ENCODE measurements at places on chromosomes 6 and 20.

GRCh38 chr6:96101564-96101963 is 85.8 kb downstream of the FUT9 start:
- DNase-seq, result no peak

DNA sequence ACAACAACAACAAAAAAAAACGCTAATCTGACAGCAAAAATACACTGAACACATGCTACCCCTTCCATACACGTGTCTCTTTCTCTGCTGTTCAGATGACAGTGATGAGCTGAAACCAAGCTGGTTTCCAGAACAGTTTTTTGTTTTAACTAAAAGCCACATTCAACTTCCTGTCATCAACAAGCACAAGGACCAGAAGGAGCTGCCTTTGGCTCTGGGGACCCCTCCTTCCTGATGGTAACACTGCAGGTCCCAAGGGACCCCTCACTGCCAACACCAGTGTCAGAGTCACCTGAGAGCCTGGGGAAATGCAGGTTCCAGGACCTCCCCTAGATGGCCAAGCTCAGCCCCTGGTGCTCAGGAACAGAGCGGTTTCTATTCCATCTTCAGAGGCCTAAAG is 6.0 kb downstream of the CST7 start:
- DNase-seq, result no peak

GRCh38 chr20:41334443-41335421 is 5.9 kb upstream of the LPIN3 start:
- DNase-seq, result no peak

DNA sequence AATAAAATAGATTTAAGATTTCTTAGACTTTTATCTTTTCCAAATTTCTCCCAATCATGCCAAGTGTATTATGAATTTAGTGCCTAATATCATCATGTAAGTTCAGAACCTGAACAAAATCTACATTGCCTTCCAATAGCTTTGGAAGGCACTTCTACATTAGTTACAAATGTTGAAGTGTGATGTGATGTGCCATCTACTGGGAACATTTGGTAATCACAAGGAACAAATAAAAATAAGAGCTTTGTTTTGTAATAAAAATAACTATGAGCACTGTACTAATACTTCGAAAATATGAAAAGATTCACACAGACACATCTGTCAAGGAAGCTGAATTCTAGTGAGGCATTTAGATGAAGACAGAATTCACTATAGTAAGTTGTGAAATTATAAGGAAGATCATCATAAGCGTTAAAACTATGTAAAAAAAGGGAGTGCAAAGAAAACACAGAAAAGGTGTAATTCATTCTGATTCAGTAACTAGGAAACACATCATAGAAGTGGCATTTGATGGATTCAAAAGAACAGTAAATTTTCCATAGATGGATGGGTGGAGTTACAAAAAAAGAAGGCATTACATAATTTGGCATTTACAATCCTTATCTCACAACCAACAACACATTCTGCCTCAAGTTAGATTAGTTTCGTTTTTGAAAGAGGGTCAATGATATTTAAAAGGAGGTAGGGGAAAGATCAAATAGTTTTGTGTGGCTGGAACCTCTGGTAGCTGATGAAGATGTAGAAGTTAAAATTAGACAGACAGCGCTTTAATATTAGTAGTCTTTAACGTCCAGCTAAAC is 161.0 kb downstream of the ASCC3 start:
- DNase-seq, result no peak

GRCh38 chr20:53321596-53321995 is 272.0 kb downstream of the ZNF217 start:
- DNase-seq, result no peak

DNA sequence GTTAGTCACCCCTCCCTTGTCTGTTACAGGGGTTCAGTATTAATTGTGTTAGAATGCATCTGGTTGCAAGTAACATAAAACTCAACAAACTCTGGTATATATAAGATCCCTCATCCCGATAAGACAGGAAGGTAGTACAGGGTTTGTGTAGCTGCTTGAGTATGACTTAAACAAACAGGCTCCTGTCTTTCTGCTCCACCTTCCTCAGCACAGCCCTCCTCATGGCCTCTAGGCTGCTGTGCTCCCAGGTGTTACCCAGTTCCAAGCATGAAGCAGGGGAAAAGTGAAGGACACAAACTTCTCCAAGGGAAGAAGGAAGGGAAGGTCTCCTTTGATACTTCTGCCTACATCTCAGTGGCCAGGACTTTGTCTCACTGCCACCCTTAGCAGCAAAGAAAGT is 1.4 kb upstream of the RALGAPB start:
- DNase-seq, result no peak

- no peak for DNase-seq
These were observed 8.1 kb upstream of the TSPYL1 start for GRCh38 chr6:116287689-116288282.

GRCh38 chr20:19806806-19807190 is 48.7 kb downstream of the RIN2 start:
- no peak for DNase-seq

Data from stimulated activated CD4-positive, alpha-beta T cell treated with anti-CD3 and anti-CD28 coated beads, Interleukin-2, amount 100 ng/mL, for 48 hours (primary cell).